ENCODE measurements at places on chromosomes 5 and 9. TPM values are rescaled to one million over a fixed set of nuclear protein-coding genes. Genes with fewer than 3 reads are reported as not detected.

GRCh38 chr5:52743970-52744369 lies 43.7 kb upstream of the ITGA1 start:
- H3K27ac ChIP-seq, result peak overlapping the region; percentile 76
- peaks cover 5% of the 10 kb centered on the region for H3K36me3 ChIP-seq
- DNase-seq, result peak; percentile 89
- H3K4me1 ChIP-seq, result peaks cover 49% of the 10 kb centered on the region
- peak overlapping the region; percentile 31 for H3K4me3 ChIP-seq

DNA sequence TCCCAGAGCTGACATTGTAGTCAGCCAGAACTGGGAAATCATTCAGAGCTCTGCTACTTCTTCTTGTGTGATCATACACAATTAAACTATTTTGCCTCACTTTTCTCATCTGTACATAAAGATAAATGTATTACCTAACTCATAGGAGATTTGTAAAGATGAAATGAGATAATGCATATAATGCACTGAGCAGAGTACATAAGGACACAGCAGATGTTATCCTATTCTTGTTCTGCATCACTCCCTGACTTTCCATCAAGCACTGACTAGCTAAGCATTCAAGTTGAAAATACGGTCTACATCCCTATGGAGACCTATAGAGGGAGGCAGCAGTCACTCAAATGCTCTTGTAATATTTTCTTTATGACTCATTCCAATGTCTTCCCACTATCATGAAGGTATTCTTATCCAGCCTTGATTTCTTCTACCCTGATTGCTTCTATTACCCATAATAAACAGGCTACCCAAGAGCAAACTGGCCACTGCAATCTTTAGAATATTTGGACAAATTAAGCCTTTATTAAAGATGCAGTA lies 16.3 kb upstream of the PRR16 start:
- H3K4me1 ChIP-seq, result no peaks in the 10 kb centered on the region
- H3K27ac ChIP-seq, result no peak overlapping the region
- no peaks in the 10 kb centered on the region for H3K27me3 ChIP-seq
- H3K36me3 ChIP-seq, result no peaks in the 10 kb centered on the region

The FRMD3 gene
- 0.30 TPM for total RNA-seq

The HAUS6 gene
- 32.2 TPM for total RNA-seq

The OR1J2 gene
- not detected for total RNA-seq

GRCh38 chr9:4859035-4859434 lies 66.3 kb downstream of the RCL1 start:
- H3K4me1 ChIP-seq, result peaks cover 26% of the 10 kb centered on the region
- no peak overlapping the region for H3K27ac ChIP-seq
- peaks cover 61% of the 10 kb centered on the region for H3K36me3 ChIP-seq
- H3K27me3 ChIP-seq, result no peaks in the 10 kb centered on the region
- H3K4me3 ChIP-seq, result no peak overlapping the region
- DNase-seq, result no peak

- H3K36me3 ChIP-seq, result no peaks in the 10 kb centered on the region
- H3K27ac ChIP-seq, result no peak overlapping the region
- H3K4me3 ChIP-seq, result no peak overlapping the region
- no peaks in the 10 kb centered on the region for H3K4me1 ChIP-seq
- DNase-seq, result no peak
- H3K27me3 ChIP-seq, result no peaks in the 10 kb centered on the region
These were observed 195.3 kb downstream of the DTWD2 start for GRCh38 chr5:118793091-118793490.

- H3K27ac ChIP-seq, result no peak overlapping the region
- no peak for DNase-seq
- H3K4me1 ChIP-seq, result peaks cover 44% of the 10 kb centered on the region
- H3K36me3 ChIP-seq, result peaks cover 81% of the 10 kb centered on the region
These were observed 81.6 kb downstream of the CYFIP2 start for GRCh38 chr5:157347301-157348048.

The ALDH7A1 gene
- total RNA-seq, result 1.9 TPM

DNA sequence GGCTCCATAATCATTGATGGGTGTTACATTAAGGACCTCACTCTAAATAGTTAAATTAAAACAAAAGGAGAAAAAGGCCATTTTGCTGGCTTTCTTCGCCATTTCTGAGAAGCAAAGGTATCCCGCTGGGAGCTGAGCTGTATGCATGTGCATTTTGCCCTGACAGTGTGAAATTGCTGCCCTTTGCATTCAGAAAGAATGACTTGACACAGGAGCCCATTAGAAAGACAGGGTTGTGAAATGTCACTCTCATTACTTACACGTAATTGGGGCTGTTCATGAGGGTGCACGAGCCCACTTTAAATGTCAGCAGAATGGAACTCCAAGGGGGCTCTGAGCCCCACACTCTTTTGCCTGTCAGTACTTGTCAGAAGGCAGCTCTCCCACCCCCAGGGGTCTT lies 85.0 kb downstream of the SEMA4D start:
- H3K4me3 ChIP-seq, result peak overlapping the region; percentile 20
- peak overlapping the region; percentile 96 for H3K27ac ChIP-seq
- peaks cover 85% of the 10 kb centered on the region for H3K4me1 ChIP-seq
- peaks cover 79% of the 10 kb centered on the region for H3K36me3 ChIP-seq
- no peak for DNase-seq

The PCA3 gene
- not detected for total RNA-seq

The MYOT gene
- not detected for total RNA-seq

- no peak overlapping the region for H3K27ac ChIP-seq
- no peak overlapping the region for H3K4me3 ChIP-seq
- DNase-seq, result no peak
- peaks cover 16% of the 10 kb centered on the region for H3K36me3 ChIP-seq
- peaks cover 16% of the 10 kb centered on the region for H3K4me1 ChIP-seq
These were observed 34.7 kb downstream of the DAP start for GRCh38 chr5:10726179-10726912.

GRCh38 chr9:18692268-18692667 lies 218.3 kb downstream of the ADAMTSL1 start:
- H3K27ac ChIP-seq, result no peak overlapping the region
- H3K4me3 ChIP-seq, result no peak overlapping the region
- DNase-seq, result no peak
- no peaks in the 10 kb centered on the region for H3K4me1 ChIP-seq
- peaks cover 2% of the 10 kb centered on the region for H3K27me3 ChIP-seq

The TAF9 gene
- total RNA-seq, result 63.0 TPM

- no peaks in the 10 kb centered on the region for H3K36me3 ChIP-seq
- H3K27ac ChIP-seq, result no peak overlapping the region
- DNase-seq, result no peak
- no peaks in the 10 kb centered on the region for H3K27me3 ChIP-seq
These were observed 170.4 kb downstream of the CTNND2 start for GRCh38 chr5:11733840-11734192.

- H3K36me3 ChIP-seq, result peaks cover 8% of the 10 kb centered on the region
- H3K27ac ChIP-seq, result peak overlapping the region; percentile 100
- H3K4me3 ChIP-seq, result peak overlapping the region; percentile 47
- H3K4me1 ChIP-seq, result peaks cover 70% of the 10 kb centered on the region
These were observed 46.2 kb downstream of the SLC28A3 start for GRCh38 chr9:84294241-84294950.

DNA sequence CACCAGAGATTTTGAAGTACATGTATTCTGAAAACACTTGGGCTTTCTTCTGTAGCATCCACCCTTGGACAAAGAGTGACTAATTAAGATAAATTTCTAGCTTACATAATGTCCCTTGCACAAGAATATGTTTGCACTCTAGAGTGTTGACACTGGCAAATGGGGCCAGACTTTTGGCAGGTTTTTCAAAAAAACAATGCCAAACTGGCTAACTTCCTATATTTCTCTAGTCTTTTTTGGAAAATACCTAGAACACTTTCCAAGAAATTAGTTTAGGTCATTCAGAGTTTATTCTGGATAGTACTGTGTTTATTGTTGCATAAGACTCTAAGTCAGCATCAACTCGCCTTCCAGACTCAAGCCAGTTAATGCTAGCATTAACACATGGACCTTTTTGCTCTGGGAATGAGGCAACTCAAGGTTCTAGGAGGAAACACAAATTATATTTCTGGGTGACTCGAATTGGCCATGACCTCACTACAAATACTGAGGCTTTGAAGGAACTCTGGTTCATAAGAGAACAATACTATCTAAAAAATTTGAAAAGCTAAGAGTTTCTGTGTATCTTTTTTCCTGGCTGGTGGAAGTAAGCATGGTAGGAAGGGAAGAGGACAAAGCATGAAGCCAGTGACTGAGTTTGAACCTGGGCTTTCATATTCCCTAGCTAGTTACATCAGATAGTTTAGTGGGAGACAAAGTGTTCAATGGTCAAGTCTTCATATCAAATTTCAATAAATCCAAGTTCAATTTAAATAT lies 101.6 kb downstream of the NREP start:
- H3K27me3 ChIP-seq, result peaks cover 6% of the 10 kb centered on the region
- H3K4me1 ChIP-seq, result no peaks in the 10 kb centered on the region
- H3K4me3 ChIP-seq, result no peak overlapping the region

Data from activated CD4-positive, alpha-beta T cell treated with anti-CD3 and anti-CD28 coated beads, Interleukin-2, amount 10 ng/mL, durations not matched to agents 24 days and 14 days (primary cell).